ENCODE measurements at places on chromosomes 3 and 15.

DNA sequence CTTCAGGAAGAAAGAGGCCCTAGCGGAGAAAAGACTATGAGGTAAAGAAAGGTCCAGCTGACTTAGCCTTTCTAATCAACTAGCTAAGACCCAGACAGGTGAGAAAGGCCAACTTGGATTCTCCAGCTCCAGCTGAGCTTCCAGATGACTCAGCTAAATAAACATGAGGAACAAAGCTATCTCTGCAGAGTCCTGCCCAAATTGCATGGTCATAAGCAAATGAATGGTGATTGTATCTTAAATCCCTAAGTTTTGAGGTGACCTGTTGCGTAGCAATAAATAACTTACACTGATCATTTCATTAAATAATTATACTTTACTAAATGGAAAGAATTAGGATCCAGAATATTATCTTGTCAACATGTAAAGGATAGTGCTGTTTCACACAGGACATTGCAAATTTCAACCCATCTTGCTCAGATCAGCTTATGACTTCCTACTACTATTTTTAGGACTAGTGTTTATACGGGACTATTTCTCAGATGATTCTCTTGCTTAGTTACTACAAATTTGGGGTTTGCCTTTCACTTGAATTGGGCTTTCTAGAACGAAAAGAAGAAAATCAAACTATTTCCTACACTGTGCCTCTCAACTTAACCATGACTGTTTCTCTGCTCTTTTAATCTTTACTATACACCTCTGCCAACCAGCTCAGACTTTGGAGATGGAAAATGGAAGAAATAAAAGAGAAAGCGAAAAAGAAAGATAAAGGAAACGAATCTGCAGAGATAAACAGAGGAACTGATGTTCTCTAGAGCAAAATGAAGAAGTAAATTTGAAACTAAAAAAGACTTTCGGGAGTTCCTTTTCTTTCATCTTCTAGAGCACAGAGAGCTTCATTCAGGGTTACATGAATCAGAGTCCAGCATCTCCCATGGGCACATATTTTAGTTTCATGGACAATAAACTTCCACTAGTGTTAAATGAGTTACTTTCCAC lies 6.6 kb upstream of the ADGRG7 start:
- DNase-seq, result no peak

DNA sequence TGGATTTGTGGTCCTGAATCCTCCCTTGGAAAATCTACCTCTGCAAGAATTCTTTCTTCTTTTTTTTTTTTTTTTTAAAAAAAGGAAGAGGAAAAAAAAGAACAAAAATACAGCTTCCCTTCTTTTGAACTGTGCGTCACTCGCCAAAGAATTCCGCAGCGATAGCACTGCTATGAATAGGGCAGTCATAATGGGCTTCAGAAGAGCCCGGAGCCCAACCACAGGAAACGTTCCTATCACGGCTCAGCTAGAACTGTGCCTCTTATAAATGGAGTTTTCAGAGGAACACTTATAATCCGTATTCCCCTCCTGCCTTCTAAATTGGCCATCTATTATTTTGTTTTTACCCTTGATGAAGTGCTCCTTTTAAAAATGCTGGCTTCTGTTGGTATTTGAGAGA lies 227.7 kb downstream of the ADAMTS17 start:
- no peak for DNase-seq

- no peak for DNase-seq
Observed at GRCh38 chr3:170027233-170028102, 10.3 kb upstream of the GPR160 start.

DNA sequence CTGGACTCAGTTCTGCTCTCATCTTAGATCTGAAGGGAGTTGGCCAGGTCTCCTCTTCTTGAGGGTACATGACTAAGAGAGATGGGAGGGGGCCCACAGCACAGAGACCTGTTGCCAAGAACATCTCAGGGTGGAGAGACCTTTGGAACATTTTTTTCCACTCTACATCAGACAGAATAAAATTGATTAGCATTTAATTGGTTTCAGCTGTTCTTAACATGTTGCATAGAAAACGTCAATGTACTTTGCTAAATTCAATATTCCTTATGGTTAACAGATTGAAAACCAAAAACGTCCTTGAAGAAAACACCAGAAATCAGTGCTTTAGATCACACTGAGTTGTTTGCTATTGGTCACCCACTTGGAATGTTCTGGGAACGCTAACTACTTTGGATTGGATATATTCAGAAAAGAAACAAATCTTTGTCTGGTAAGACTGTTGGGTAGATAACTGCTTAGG lies 36.4 kb upstream of the FSTL1 start:
- no peak for DNase-seq

DNA sequence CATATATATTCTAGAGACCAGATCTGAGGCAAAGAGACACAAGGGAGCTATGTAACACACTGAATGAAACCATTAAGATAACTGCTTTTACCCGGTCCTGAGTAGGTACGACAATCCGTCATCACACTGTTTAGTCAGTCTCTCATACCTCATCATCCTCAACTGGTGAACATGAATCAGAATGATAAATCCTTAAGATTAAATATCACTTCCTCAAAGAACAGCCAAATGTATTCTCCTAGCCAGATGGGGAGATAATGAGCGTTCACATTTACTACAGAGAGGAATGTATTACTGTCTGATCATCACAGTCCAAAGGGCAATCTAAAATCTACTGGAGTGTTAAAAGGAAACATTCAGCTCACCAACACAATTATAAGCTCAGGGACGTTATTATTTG lies 319.4 kb upstream of the STAC start:
- DNase-seq, result no peak

DNA sequence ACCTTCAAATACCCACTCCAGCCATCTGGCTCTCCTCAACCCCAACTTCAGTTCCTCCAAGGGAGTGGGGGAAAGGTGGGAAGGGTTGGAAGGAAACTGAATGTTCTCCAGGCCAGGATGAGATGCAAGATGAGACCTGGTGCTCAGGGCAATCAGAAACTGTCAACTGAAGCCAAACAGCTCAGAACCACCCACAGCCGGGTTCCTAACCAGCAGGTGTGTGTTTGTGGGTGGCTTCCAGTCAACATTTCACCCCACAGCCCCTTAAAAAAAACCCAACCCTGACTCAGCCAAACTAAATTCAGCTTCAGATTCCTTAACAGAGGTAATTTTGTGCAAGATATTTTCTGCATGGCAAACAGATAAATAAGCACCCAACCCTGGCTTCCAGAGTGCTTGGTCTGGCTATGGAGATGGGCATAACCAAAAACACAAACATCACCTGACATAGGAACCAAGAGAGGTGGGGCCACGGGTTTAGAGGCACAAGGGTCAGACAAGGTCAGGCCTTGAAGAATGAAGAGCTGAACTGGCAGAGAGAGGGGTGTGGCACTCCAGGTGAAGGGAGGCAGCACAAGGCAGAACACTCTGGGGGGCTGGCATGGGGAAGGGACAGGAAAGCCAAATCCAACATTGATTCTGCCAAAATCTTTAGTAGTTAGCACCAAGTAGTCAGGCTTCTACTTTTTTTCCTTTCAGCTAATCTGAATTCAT lies 34.7 kb downstream of the ZNF445 start:
- DNase-seq, result no peak

GRCh38 chr15:96421178-96421601 lies 90.7 kb downstream of the NR2F2 start:
- DNase-seq, result peak; percentile 33

- DNase-seq, result no peak
Observed at GRCh38 chr3:128193168-128193567, 39.9 kb downstream of the EEFSEC start.

DNA sequence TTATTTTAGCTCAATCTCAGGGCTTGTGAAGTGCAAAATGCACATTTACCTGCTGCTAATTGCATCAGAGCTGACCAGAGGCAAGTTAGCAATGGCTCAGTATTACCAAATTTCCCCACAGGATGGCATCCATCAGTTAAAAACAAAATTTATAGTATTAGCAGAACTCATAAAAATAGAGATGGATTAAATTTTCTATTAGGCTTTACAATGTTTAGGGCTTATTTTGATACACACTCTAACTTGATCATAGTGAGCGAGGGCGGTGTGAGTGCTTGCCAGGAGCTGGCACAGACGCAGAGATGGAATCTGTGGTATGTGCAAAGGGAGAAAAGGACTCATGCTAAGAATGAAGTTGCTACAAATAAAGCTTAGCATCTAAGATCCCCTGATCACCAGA lies 241.0 kb downstream of the NSUN3 start:
- DNase-seq, result no peak

DNA sequence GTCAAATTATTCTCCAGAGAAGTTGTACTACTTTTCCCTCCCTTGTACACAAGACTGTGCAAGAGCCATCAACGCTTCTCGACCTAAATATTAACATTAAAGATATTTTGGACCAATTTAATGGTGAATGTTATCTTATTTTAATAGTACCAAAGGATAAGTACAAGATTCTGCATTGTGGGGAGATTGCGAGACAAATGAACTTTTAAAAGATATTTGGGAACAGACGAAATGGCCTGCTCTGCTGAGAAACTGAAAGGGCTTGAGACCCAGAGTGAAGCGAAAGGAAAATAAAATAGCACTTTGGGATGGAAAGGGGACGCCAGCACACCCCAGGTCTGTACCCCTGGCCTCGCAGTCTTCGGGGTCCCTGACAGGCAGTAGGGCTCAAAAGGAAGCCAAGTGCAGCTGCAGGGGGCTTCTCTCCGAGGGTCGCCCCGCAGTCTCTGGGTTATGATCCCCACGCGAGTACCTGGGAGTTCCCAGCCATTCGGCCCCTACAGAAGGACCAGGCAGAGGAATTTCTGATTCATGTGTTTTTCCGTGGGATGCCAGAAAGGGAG lies 97.6 kb upstream of the VGLL3 start:
- DNase-seq, result no peak

GRCh38 chr3:129015388-129016105 lies 14.4 kb downstream of the EFCC1 start:
- no peak for DNase-seq

DNA sequence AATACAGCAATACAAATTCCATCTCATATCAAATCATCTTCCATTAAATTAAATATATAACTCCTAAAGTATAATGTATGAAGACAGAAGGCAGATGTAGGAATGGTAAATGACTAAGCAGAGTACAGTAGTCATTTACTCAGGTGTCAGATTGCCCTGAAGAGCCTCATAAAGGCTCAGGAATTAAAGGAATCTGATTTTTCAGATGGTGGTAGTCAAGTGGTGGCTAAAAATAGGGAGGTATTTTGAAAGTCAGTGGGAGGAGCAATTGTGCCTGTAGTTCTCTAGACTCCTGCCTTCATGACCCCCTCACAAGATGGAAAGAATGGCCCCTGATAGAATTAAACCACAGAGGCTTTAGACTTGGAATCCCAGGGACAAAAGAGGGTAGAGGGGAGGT lies 142.7 kb upstream of the SYNPR start:
- DNase-seq, result no peak

DNA sequence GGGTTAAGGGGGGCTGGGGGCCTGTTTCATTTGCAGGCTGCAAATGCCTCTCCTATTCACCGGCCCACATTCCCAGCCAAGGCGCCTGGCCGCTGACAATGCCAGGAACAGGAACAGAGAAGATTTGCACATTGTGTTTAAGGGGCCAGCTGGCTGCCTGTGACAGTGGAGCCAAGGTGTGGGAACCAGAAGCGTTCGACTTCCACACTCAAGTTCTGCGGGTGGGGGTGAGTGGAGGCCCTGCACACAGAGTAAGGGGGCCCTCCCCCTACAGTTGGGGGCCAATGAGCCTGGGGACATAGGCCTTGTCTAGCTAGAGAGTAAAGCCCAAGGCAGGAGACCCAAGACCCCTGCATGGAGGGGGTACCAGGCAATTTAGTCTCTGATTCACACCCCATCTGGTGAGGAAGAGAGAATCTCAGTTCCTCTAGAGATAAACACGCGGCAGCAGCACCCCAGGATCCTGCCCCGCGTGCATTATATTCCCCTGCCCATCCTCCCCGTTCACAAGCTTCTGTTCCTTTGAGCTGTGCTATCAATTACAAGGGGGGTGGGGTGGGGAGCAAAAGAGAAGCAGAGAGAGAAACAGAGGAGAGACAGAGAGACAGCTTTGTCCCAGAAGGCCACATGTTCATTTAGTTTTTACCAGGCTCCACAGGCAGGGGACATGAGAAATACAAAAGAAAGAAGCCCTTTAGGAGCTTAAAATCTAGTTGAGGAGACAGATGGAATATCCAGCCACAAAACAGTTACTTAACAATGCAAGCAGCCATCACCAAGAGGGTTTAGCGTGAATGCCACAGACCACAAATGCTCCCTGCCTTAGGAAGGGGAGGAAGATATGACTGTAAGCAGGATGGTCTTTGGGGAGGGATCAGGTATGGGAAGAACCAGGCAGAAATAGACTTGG lies 9.2 kb downstream of the IGDCC3 start:
- no peak for DNase-seq

GRCh38 chr3:420584-420983 lies 224.0 kb downstream of the CHL1 start:
- DNase-seq, result no peak

DNA sequence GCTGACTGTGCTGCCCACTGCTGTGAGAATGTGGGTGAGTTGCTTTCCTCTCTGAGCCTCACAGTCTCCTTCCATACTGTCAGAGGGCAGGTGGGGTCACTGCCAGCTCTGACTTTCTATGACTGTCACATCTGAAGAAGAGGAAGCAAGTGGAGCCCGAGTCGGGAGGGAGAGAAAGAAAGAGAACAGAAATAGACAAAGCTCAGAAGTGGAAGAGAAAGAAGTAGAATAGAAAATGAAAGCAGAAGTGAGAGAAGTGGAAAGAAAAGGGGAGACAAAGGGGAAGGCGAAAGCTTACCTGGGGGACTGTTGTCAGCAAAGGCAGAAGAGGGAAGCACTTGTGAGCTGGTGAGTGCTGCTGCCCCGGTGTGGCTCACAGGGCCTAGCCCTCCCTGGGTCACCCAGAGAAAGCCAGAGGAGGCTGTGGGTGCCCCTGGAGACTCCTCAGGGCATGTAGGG lies 57.9 kb downstream of the EPHB1 start:
- no peak for DNase-seq

GRCh38 chr3:191388823-191389222 lies 58.5 kb upstream of the UTS2B start:
- DNase-seq, result no peak

DNA sequence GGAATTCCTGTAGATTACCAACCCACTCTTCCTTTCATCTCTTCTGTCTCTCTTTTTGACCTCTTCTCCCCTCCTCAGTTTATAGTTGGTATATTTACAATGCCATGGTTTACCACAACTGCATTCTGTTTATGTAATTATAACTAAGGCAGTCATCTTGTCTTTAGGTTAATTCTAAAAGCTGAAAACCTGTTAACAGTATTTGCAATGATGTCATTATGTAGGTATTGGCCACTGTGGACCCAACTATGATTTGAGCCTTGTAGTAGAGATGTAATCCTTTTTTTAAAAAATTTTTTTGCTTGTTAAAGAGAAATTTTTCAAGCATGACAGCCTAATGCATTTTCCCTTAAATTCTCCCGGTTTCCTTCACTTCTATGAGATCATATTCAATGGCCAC lies 30.7 kb upstream of the CHST2 start:
- DNase-seq, result no peak

DNA sequence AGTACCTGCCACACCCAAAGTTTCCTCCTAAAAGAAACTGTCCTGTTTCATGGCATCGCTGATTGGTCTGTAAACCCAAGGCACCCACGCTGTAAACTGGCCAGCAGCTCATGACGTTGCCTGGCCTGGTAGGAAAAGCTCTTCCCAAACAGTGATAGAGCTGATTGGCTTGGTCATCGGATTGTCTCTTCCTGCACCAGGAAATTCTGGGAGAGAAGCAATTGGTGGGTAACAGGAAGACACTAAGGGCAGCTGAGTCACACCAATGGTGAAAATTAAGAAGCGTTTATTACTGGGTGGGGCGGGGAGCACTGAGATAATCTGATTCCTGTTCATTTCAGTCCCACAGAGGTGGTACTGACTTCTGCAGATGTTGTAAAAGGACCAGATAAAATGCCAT lies 31.0 kb downstream of the KLHL6 start:
- DNase-seq, result no peak

- no peak for DNase-seq
Observed at GRCh38 chr3:60294181-60294580, 957.1 kb downstream of the FHIT start.
